ENCODE measurements at places on chromosomes 13 and 19. TPM values are rescaled to one million over a fixed set of nuclear protein-coding genes. Genes with fewer than 3 reads are reported as not detected.

RFPL4A gene
- not detected for total RNA-seq

BRME1 gene
- 0.45 TPM for total RNA-seq

SLC6A16 gene
- total RNA-seq, result not detected

NUDT19 gene
- 1.9 TPM for total RNA-seq

ZNF550 gene
- 5.0 TPM for total RNA-seq

RABAC1 gene
- 317 TPM for total RNA-seq

CGB8 gene
- not detected for total RNA-seq

PROZ gene
- not detected for total RNA-seq

Measured in smooth muscle cell of the coronary artery (primary cell).